MCF 10A (cell line): ENCODE measurements at places on chromosomes 4 and X.

DNA sequence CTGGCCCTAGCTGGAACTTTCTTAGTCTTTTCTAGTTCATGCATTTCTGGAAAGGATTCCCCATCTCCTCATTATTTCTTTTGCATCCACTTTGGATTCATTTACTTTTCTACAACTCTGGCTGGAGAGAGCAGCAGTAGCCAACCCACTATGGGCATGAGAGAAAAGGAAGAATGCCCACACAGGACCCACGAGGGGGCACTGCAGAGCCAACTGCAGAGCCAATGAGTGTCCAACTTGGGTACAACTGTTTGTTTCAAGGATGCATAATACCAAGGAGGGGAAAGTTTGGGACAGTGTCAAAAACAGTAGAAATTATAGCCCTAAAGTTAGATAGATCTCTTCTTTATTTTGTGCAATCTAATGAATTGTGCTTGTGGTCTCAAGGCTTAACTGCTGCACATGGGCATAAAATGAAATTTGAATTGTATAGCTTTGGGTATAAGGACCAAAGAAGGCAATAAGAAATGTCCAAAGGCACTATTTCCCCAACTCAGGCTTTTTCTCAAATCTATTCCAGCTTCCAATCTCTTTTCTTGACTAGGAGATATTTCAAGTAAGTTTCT is 230.6 kb downstream of the NSUN7 start:
- peak; percentile 61 for DNase-seq

DNA sequence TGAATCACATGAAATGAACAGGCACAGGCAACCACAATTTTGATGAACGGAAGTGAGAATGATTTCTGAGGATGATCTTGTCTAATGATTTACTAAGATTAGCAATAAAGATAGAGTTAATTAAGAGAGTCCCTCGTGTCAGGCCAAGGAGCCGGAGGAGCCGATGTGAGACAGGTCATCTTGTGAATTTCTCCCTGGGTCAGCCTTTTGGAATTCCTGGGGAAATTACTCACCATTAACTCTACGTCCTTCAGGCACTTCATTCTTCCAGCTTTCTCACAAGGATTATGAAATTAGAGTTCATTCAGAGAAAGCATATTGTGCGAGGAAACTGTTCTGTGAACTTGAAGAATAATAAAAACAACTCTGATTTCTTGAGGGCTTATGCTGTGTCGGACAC is 86.7 kb downstream of the PSAPL1 start:
- DNase-seq, result peak; percentile 26

DNA sequence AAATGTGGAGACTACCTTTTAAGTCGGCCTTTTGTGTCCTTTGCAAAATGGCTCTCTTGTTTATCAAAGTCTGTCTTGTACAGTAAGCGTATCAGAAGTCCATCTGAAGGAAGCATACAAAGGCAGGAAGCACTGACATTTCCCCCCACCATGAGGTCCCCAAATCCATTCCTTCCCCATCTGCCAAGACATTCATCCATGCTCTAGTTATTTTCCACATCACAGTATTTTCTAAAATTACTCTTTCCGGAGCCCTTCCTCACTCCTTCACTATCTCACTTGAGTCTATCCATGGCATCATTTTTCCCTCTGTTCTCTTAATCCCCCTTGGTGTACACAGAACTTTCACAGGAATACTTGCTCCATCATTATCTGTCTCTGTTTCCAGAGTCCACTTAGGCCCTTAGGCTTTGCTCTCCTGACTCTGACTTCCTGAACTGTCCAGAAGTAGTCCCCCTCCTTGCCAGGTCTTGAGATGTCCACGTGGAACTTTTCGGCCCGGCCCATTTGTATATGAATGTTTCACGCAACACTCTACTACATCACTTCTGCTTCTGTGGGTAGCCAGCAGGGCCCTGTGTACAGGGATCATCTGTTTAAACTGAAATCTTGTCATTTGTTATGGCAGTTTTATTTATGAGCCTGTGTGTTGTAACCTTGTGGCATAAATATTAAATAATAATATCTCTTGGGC is 2.1 kb downstream of the SEL1L3 start:
- no peak for DNase-seq

- DNase-seq, result no peak
Observed at GRCh38 chrX:38887222-38887621, 86.0 kb downstream of the MID1IP1 start.

GRCh38 chr4:24730256-24731001 is 64.9 kb upstream of the SOD3 start:
- no peak for DNase-seq

GRCh38 chrX:42818151-42818921 is 40.4 kb upstream of the PPP1R2C start:
- DNase-seq, result no peak

GRCh38 chrX:82031250-82031649 is 829.3 kb downstream of the SH3BGRL start:
- no peak for DNase-seq

DNA sequence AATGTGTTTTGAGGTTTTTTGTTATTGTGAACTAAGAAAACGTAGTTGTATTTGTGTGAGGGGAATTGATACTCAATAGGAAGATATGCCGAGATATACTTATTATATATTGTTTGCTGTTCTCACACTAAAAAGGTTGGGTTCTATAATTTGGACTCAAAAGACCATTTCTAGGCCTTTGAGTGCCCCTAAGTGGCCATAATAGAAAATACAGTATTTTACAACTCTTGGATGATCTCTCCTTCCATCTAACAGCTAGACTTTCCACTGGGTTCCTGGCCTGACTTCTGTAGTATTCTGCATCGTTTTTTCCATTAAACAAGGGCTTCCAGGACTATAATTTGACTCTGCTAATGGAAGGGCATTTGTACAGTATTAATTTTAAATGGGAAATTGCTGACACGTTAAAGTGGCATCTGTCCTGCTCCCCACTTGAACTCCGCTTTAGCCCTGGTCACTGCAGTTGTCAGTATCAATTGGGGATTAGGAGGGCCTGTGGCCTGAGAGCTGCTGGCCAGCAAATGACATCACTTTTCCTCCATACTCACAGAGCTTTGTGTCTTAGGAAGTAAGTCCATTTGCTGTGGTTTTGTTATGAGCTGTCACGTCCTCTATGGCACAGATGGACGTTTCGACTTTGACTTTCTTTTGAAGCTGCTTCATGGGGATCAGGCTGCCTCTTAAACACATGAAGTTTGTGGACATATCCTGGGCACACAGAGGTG is 176.9 kb downstream of the SLIT2 start:
- DNase-seq, result peak; percentile 14

- no peak for DNase-seq
Observed at GRCh38 chr4:121952290-121952689, 430 bp upstream of the TRPC3 start.

GRCh38 chr4:108458681-108459080 is 161.7 kb upstream of the RPL34 start:
- DNase-seq, result no peak

DNA sequence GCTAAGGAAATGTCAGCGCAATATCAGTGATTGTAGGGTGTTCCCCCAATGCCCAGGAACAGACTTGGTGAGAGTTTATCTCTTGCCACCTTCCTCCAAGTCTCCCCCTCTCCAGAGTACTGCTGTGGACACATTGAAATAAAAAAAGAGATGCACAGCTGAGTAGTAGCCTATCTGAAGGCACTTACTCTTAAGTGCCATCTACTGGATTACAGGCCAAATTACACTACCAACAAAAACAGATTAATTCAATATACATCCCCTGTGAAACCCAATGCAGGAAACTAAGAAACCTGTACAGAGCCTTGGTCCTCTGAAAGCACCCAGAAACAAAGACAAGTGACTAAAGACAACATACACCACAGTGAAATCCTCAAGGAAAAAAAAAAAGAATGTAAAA is 460.3 kb downstream of the ZIC3 start:
- peak; percentile 14 for DNase-seq

GRCh38 chrX:106479920-106480319 is 131.9 kb upstream of the RADX start:
- no peak for DNase-seq

- peak; percentile 21 for DNase-seq
Observed at GRCh38 chr4:153223427-153223801, 19.2 kb downstream of the TRIM2 start.

- DNase-seq, result no peak
Observed at GRCh38 chr4:94714365-94715160, 43.2 kb upstream of the BMPR1B start.

- DNase-seq, result no peak
Observed at GRCh38 chr4:172153719-172154118, 340.5 kb downstream of the GALNTL6 start.

DNA sequence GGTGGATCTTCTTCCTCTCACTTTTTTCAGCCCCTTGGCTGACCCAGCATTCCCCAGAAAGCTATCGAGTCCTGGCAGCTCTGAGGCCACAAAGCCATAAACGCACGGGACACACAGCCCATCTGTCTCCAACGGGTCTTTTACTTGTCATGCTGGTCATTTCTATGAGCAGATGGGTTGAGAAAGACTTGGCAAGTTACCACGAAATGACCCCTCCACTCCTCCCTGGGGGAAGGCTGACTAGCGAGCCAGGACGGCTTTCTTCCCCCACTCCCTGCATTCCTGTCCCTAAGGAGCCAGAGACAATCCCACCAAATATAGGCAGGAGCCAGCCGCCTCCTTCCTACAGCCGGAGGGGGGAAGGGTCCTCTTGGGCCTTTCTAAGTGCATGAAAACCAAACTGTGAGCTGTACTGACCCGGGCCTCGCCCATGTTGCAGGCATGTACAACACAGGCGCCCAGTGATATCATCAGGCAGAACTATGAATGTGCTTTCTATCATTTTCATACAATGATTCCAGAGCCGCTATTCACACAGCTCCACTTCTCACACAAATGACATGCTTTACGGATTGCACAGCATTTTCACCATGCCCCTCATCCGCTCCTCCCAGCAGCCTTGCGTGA is 28.6 kb downstream of the AFAP1 start:
- no peak for DNase-seq

DNA sequence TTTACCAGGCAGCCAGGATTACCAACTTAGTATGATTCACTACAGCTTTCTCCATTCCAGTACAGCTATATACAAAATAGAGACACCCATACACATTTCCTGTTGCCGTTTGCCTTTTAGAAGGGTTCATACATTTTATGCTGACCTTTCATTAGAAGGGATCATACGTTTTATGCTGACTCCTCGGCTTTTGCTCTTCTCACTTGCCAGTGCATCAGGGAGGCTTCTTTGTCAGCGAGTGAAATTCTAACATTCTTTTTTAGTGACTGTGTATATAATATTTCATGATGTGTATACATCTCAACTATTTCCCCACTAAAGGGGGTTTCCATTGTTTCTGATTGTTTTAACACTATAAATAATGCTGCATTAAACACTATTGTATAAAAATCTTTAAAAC is 552.6 kb downstream of the TRIML1 start:
- peak; percentile 29 for DNase-seq

GRCh38 chr4:7786517-7786916 is 153.1 kb downstream of the AFAP1 start:
- DNase-seq, result no peak

GRCh38 chrX:104567506-104567905 is 1.5 kb downstream of the IL1RAPL2 start:
- no peak for DNase-seq

DNA sequence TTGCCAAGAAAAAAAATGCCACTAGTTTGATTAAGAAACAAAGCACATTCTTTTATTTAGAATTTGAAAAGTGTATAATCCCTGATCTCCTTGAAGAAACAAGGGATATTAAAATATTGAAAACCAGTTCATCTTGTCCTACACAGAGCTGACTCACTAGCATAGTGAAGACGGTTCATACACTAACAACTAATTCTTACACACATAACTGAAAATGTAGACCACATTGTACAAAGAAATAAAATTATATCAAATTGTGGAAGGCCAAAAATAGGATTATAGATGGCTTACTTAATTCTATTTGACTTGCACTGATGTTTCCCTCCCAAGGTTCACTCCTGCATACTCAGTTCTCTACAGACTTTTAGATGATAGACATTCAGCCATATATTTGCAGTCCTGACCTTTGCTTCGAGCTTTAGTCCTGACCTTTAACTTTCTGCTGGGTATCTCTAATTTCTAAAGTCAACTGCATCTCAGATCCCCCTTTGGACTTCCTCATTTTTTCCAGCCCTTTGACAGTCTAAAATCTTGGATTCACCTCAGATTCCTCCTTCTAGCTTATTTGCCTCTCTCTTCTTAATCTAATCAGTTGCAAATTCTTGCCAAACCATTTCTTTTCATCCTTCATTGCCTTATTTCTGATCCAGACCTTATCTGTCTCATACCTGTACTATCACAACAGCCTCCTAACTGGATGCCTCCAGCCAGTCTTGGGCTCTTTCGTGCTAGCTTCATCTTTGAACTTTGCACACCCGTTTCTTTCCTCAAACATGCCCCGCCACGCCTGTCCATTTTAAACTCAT is 4.5 kb upstream of the WWC2 start:
- DNase-seq, result no peak

GRCh38 chr4:83318666-83319065 is 16.0 kb downstream of the HPSE start:
- no peak for DNase-seq

- DNase-seq, result no peak
Observed at GRCh38 chrX:15207994-15208393, 61.9 kb downstream of the ASB9 start.

DNA sequence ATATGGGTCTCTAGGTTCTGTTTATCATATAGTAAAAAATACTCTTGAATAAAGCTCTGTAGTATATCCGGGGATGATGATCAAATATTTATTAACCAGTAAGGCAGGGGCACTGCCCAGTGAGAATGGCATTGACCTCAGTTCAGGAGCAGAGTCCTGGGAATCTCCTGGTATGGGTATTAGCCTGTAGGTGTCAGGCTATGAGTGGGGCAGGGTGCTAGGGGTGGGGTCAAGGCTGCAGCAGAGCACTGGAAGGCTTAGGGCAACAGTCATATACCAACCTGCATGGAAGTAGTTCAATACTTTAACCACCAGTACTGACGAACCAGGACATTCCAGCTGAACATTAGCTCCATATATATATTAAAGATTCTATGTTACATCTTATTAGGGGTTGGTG is 220.4 kb upstream of the ANXA3 start:
- DNase-seq, result no peak

DNA sequence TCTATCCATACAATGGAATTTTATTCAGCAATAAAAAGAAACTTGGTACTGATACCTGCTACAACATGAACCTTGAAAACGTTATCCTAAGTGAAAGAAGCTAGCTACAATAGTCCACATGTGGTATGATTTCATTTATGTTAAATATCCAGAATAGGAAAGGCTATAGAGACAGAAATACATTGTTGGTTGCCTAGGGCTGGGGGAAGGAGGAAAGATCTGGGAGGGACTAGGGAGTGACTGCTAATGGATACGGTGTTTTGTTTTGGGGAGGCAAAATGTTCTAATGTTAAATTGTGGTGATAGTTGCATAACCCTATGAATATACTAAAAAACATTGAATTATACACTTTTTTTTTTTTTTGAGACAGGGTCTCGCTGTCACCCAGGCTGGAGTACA is 141.1 kb upstream of the ARX start:
- DNase-seq, result no peak

GRCh38 chr4:143986180-143986579 is 33.0 kb downstream of the GYPB start:
- no peak for DNase-seq

GRCh38 chrX:48035891-48036290 is 29.1 kb downstream of the SPACA5 start:
- DNase-seq, result no peak
